ENCODE measurements at places on chromosomes 4 and X.
A peak's percentile ranks its signal among the peaks of the same experiment; 100 is the strongest.

DNA sequence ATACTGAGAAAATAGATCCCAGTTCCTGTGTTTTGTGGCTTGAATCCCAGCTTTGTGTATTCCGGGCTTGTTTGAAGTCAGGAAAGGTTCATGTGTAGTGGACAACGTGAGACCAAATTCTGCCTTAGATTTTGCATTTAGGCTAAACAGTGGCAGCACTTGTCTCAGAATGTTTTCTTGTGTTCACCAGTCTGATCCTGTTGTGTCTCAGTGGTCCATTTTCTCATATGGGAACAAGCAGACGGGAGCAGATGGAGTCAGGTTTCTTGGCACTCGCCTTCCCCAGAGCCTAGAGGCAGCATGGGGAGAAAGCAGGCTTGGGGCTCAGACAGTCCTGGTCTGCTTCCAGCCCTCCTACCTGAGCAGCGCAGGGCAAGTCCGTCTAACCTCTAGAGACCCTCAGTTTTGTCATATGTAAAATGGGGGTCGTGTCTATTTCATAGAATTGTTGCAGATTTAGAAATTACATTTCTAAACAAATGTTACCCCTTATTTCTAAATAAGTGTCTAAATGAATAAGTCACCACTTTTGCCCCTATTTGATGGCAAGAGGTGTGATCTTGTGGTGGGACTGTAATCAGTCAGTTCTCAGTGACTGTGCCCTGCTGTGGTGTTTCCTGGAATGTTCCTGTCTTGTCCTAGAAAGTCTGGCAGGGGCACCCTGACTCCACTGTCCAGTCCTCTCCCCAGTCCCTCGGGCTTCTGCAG, 28.3 kb upstream of the MSANTD1 start:
- no peak for DNase-seq

- DNase-seq, result no peak
Observed at GRCh38 chrX:129642641-129643040, 12.1 kb downstream of the APLN start.

- DNase-seq, result no peak
Observed at GRCh38 chr4:20194123-20195013, 57.3 kb upstream of the SLIT2 start.

GRCh38 chrX:72208126-72208800, 26.7 kb downstream of the PIN4 start:
- no peak for DNase-seq

DNA sequence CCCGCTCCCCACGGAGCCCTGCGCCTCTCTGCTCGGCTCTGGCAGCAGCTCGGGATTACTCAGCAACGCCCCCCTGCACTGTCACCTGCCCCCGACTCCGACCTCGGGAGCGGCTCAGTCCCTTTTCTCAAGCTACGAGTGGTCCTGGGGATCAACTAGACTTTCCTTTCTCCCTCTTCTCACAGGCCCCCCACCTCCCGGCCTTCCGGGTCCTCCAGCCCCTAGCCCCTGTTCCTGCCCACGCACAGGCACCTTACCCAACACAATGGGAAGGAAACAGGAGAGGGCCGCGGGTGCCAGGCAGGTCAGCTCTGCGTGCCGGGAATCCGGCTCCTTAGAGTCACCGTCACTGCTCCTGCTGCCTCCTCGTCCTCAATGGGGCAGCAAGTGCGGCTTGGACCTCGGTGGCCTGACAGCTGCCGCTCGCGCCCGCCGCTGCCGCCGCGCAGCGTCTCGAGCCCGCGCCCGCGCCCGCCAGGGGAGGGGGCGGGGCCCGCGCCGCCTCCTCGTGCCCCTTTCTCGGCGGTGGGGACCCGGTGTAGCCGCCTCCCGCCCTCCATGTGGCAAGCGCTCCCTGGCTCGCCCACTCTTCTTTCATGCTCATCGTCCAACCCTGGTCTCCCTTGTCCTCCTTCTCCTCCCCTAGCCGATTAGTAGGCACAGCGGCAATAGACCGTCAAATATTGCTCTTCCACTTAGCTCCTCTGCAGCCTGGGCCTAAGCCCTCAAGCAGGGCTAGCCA, at the start of gene RAB9B:
TSS of gene RAB9B (minus strand) at position 455 of the 742 bp plus-strand sequence. CDS start 6,473 bp downstream, outside the sequence.
- peak; percentile 29 for DNase-seq

- no peak for DNase-seq
Observed at GRCh38 chr4:87807402-87807801, 8.0 kb downstream of the IBSP start.

- DNase-seq, result no peak
Observed at GRCh38 chr4:115332078-115332477, 218.7 kb upstream of the NDST4 start.

DNA sequence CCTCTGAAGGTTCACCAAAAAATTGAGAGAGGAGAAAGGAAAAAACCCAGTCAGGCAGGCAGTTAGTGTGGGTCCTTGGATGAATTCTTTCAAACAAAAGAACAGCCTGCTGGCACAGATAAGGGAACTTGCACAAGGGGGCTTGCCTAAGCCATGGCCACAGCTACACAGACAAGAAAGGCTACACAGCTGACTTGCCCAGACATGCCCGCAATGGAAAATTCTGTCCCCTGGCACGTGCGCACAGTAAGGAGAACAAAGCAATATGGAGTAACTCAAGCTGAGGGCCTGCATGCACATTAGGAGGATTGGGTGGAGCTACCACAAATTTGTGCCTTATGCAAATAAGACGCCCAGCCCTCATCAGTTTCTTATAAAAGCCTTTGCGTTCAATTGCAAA, 512.5 kb upstream of the HTR2C start:
- DNase-seq, result no peak
